ENCODE measurements at places on chromosomes 3 and 15.

- DNase-seq = no peak
Measured at GRCh38 chr3:153369561-153370374, 207.7 kb downstream of the RAP2B start.

GRCh38 chr15:33975022-33975565, 6.8 kb downstream of the CHRM5 start:
- no peak for DNase-seq

- DNase-seq = no peak
Measured at GRCh38 chr3:141246958-141247301, 15.3 kb downstream of the PXYLP1 start.

DNA sequence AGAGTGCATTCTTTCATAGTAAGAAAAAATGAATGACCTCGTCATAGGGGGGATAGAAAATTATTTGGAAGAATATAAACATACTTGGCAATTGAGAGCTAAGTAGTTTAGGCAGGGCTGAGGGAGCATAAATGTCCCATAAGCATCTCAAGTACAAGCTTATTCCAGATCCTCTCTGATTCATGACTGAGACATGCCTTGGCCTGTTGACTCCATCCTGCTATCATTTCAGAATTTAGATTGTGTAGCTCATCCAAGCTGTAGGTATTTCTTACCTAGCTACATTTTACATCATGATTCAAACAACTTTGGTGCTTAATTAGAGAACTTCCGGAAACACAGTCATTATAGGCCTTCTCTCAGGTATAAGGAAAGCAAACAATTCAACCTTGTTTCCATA, 12.3 kb downstream of the POGLUT1 start:
- no peak for DNase-seq

DNA sequence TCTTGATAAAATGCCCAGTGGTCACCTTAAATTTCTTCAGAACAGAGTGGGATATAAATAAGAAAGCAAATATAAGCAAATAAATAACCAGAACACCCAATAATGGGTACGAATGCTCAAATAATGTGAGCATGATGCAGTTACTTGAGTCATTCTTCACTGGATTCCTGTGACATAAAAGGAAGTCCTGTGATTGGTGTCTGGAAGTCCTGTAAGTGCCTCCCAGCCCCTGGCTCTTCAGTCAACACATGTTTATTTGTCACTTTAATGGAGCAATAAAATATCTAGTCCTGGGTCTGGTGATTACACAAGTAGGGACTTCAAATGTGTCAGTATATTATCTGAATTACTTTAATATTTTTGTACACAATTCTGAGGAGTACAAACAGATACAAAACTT, 30.4 kb downstream of the TMEM212 start:
- no peak for DNase-seq

DNA sequence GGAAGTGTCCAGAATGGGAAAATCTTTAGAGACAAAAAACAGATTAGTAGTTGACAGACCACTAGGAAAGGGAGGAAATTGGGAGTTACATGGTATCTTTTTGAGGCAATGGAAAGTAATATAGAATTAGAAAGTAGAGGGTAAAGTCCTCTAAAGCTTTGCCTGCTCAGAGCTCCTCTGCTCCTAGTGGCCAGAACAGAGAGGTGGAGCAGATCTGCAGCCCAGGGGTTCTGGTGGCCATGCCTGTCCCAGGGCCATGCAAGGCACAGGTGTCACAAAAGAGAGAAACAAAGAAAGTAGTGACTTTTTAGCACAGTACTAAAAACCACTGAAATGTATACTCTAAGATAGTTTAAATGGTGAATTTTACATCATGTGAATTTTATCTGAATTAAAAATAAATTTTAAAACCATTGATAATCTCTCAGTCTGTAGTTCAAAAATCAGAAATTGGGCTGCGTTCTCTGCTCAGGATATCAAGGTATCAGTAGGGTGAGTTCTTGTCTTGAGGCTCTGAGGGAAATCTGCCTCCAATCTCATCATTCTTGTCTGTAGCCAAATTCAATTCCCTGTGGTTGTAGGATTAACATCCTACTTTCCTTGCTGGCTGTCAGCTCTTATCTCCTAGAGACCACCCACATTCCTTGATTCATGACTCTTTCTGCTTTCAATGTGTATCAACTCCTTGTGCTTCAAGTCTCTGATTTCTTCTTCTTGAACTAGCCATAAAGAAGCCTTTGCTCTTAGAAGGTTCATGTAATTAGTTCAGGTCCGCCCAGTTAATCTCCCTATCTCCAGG, 23.6 kb downstream of the PYGO1 start:
- DNase-seq = no peak

DNA sequence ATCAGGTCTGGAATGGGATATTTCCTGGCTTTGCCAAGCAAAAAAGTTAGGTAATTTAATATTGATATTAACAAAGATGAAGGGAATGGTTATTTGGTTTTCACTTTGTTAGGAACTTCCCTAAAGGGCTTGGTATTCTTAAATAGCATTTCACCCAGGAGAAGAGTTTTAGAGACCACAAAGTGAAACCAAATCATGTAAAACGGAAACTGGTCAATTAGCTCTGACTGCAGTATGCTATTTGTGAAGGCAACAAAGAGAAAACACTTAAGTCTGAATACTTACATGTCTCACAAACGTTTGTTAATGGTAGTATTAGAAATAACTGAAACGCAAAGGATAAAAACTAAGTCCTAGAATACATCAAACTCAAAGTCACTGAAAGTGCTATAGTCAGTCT, 32.4 kb upstream of the SETMAR start:
- DNase-seq = no peak

GRCh38 chr3:134381076-134381475, 6.8 kb upstream of the AMOTL2 start:
- DNase-seq = no peak

- DNase-seq = no peak
Measured at GRCh38 chr3:3504686-3505085, 294.5 kb upstream of the LRRN1 start.

DNA sequence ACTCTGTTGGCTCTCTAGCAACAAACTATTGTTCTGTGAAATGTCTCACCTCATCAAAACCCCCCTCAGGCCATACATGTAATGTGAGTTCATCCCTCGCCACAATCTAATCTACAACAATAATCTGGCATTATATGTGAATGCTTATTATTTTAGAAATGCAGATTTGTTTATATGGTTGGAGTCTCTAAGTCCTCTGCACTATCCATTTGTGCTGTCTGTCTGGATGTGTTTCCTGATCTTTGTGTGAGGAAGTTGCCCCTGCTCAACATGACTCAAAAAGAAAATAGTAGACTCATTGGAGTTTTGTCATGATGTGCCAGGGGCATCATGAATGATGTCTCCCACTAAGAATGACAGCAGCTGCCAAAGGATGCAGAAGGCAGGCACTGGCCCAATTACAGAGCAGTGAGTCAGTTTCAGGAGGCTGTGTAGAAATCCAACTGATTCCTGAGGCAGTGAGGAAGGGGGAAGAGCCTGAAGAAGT, 161.6 kb upstream of the PDZRN3 start:
- DNase-seq = no peak

- no peak for DNase-seq
Measured at GRCh38 chr15:76626611-76627010, 278.5 kb downstream of the SCAPER start.

- DNase-seq = no peak
Measured at GRCh38 chr3:20173844-20174410, 12.1 kb downstream of the SGO1 start.

All from iPS DF 19.7 (cell line).